ENCODE measurements at places on chromosomes 13 and 19.
A peak's percentile ranks its signal among the peaks of the same experiment; 100 is the strongest.

GRCh38 chr19:3336680-3337523 is 29.5 kb upstream of the NFIC start:
- DNase-seq: peak; percentile 92

- DNase-seq: no peak
These were observed 41.6 kb downstream of the TEX29 start for GRCh38 chr13:111361873-111362648.

DNA sequence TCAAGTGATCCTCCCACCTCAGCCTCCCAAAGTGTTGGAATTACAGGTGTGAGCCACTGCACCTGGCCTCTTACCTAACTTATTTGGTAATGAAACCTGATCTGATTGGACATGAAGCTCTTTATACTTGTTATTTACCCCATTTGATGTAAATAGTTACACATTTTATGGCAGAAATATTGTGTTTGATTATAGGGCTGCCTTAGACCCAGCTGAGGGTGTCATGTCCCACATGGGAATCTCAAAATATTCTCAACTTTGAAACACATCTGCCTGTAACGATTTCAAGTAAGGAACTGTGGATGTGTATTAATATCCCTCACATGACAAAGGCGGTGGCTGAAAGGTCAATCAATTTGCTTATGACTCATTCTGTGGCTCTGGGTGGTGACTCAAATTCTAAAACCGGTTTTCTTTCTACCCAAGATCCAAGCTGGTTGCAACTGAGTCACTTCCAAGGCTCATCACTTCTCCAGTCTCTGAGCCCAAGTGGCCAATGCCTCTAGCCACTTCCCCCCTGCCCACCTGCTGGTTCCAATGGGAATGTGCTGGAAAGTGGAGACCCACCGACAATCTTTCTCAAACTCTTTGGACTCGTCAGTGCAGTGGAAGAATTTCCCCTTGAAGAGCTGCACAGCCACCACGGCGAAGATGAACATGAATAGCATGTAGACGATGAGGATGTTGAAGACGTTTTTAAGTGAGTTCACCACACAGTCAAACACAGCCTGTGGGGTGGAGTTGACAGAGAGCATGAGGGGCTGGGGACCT is 110.9 kb downstream of the IER2 start:
- DNase-seq: no peak

GRCh38 chr13:82766732-82767321 is 1115.4 kb downstream of the SLITRK1 start:
- DNase-seq: no peak

GRCh38 chr19:10682397-10683063 is 18.7 kb upstream of the QTRT1 start:
- DNase-seq: peak; percentile 8

DNA sequence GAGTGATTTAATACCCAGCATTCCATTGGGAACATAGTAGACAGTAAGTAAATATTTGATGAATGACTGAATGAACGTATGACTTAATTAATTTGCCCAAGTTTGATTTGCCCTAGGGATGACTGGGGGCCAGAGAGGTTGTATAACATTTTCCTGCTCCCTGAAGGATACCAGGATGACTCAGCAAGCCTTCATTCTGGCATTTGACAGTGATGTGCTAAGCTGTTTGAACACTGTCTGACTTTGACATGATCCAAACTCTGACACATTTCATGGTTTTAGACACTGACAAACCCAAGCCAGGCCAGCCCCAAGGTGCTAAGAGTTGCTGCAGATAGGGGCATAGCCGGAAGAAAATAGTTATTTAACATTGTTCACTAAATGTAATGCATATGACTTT is 53.4 kb upstream of the KLF12 start:
- no peak for DNase-seq

DNA sequence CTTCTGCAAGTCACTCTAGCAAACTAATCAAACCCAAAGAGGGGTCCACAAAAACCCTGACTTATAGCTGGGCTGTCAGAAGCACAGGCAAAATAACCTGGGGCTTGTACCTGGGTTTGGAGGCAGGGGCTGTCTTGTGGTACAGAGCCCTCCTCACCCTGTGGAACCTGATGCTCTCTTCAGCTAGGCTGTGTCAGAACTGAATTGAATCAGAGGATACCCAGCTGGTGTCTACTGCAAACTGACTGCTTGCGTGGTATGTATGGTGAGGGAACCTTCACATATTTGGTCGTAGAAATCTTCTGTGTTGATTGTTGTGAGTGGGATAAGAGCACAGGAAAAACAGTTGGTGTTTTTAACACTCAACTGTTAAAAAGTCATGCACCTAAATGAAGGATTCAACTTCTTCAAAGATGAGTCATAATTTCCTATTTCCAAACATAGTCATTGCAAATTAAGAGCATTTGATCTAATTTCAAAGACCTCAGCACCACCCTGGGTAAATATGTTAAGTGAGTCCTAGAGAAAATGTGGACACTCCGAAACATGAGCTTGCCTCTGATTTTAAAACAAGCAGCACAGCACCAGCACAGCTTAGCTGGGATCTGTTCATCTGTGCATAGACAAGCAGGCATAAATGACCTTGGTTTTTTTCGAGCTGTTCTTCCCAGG is 840.2 kb downstream of the UQCRFS1 start:
- no peak for DNase-seq

GRCh38 chr13:51916962-51917361 is 55.2 kb downstream of the CCDC70 start:
- no peak for DNase-seq

- no peak for DNase-seq
These were observed 7.7 kb upstream of the TIMM50 start for GRCh38 chr19:39472746-39473442.

GRCh38 chr13:92873029-92873428 is 353.6 kb upstream of the GPC6 start:
- no peak for DNase-seq

DNA sequence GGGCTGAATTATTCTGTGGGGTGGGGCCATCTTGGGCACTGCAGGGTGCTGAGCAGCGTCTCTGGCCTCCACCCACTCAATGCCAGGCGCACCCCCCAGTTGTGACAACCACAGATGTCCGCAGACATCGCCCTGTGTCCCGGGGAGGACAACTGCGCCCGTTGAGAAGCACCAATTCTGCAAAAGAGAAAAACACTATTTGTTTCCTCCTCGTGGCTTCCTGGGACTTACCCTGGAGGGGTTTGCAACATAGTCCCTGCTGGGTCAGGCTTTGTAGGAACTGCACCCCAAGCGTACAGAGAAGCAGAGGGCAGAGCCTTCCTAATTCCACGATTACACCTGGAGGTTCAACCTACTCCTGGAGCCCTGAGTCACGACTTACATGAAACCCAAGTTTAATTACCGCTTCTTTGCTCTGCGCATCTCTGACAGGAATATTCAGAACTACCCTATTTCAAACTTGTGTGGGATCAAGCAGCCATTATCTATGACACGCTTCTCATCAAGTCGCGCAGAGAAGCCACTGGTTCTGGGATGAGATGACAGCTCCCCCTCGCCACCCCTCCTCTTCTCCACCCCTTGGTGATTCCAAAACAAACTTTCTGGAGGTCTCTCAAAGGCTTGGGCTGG is 11.1 kb upstream of the SLC39A3 start:
- DNase-seq: no peak

DNA sequence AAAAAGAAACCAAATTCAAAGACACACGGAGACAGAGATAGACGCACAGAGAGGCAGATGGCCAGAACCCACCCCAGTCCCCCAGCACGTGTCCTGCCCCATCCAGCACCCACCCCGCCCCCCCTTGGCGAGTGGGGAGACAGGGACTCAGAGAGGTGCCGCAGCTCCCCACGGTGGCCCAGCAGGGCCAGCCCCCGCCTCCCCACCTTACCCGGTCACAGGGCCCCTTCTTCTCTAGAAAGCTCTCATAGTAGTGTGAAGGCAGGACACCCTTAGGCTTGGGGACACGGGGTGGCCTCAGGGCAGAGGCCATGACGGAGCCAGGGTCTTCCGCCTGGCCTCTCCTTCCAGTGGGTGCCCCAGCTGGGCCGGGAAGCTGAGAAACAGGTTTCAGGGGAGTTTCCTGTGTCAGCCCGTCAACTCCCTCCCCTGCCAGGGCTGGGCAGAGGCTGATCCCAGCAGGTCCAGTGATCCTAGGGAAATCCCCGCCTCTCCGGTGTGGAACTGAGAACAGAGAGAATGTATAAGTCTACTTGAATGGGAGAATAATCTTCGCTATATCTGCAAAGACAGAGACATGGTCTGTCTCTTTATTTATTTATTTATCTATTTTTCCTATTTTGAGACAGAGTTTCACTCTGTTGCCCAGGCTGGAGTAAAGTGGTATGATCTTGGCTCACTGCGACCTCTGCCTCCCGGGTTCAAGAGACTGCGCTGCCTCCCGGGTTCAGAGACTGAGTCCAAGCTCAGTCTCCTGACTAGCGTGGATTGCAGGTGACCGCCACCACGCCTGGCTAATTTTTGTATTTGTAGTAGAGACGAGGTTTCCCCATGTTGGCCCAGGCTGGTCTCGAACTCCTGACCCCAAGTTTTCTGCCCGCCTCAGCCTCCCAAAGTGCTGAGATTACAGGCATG is at the start of gene STAP2:
STAP2 (minus strand) TSS at position 387 of the 915 bp plus-strand sequence; CDS start at position 313, 74 bp downstream.
- DNase-seq: peak; percentile 11

- DNase-seq: no peak
These were observed 28.7 kb downstream of the GJA3 start for GRCh38 chr13:20132052-20132634.

GRCh38 chr13:80574113-80574850 is 233.4 kb upstream of the SPRY2 start:
- DNase-seq: no peak

GRCh38 chr19:1807030-1807694 is 4.9 kb downstream of the ATP8B3 start:
- no peak for DNase-seq

GRCh38 chr13:46983881-46984280 is 87.0 kb upstream of the HTR2A start:
- DNase-seq: no peak

DNA sequence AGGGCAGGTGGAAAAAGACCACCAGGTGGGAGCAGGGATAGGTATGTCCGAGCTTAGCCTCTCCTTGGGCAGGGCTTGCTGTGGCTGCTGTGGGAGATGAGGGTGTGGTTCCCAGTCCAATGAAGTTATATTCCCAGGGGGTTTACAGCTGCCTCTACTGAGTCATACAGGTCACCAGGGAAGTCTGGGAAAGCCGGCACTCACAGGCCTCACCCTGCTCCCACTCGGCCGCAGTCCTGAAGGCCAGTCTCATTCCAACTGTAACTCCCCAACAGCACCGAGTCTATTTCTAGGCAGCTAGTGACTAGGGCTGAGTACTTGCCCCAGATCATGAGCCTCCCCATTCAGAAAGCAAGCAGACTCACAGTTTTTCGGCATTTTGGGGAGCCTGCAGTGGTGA is 77.1 kb downstream of the FNDC3A start:
- DNase-seq: no peak

DNA sequence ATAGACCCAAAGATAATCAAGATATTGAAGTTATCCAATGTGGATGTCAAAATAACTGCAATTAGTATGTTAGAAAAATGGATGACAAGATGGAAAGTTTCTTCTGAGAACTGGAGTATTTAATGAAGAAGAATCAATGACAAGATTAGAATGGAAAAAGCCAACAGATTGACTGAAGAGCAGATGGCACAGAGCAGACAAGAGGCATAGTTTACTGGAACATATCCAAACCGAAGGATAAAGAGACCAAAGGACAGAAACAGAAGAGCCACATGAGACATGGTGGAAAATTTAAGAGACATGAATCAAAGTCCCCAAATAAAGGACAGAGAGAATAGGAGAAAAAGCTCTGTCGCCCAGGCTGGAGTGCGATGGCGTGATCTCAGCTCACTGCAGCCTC is 89.6 kb upstream of the RXFP2 start:
- DNase-seq: no peak

DNA sequence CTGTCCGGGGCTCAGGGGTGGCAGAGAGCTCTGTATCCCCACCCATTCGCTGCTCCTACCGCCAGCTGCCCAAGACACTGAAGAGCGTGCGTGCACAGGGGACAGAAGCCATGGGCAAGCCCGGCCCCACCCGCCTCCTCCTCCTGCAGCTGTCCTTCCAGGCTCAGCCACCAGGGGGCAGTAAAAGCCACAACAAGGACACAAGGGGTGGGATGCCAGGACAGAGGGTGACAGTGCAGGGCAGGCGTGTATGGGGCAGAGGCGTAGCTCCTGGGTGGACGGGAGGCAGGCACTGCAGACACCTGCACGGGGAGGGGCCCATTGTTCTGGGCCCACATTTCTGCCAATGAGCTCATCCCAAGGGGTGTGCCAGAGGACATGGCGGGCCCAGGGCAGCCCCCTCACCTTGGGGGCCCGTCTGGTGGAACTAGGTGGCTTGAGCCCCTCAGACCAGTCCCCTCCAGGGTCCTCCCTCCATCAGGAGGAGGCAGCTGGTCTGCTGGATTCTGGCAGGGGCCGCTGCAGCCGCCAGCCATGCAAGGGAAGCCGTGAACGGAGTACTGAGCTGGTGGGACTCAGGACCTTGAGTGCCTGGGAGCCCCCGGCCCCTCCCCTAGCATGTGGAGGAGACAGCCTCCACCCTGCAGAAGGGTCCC is 61.2 kb downstream of the MLLT1 start:
- DNase-seq: peak; percentile 93

- DNase-seq: no peak
These were observed 18.4 kb upstream of the RNASEH2B start for GRCh38 chr13:50891206-50891605.

DNA sequence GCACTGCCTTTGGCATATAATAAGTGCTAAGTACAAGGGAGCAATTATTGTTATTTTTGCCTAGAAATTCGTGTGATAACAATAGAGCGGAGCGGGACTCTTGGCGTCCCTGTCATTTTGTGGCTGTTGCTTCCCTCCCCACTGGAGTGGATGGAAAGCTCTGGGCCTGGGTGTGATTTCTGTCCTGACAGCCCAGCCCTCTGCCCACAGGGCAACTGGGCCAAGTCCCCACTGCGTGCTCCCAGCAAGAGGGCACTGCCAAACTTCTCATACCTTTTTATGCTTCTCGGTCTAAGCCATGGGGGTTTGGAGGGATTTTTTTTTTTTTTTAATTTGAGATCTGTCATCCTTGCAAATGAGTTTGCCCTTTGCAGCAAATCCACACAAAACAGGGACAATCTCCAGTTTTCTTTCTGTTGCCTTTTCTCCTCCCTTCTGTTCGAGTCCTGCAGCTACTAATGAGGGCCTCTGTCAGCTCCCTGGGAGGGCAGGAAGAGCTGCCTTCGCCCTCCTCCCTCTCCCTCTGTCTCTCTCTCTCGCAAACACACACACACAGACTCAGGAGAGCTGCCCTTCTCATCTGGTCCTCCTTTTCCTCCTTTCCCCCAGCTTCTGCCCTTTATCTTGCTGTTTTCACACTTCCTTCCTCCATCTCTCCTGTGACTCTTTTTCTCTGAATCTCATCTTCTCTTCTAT is 103.9 kb downstream of the DNAJC15 start:
- no peak for DNase-seq

DNA sequence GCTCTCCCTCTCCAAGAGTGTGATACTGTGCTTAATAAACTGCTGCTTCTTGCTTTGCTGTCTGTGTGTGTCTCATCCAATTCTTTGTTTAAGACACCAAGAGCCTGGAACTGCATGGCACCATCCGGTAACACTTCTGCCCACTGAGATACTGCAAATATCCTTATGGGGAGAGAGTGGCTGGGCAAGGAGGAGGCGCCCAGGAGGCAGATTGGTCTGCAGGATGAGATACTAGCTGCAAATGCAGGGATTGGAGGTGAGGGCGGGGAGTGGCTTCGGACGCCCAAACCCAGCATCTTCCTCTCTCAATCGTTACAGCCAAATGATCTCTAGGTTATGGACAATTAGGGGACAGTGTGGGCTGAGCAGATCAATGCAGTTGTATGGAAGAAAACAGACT is 1.7 kb upstream of the SIGLEC7 start:
- DNase-seq: no peak

- no peak for DNase-seq
These were observed 29.7 kb downstream of the LATS2 start for GRCh38 chr13:21031594-21032275.

GRCh38 chr13:38830442-38831045 is 143.7 kb downstream of the FREM2 start:
- DNase-seq: no peak

Data from Right ventricle myocardium inferior (tissue), 1 donor.